ENCODE measurements at places on chromosomes 13 and 19. TPM values are rescaled to one million over a fixed set of nuclear protein-coding genes. Genes with fewer than 3 reads are reported as not detected.

The TEX29 gene
- total RNA-seq, result 3.6 TPM

The NCAN gene
- total RNA-seq, result not detected

The GARIN5A gene
- total RNA-seq, result 0.53 TPM

The GIPR gene
- not detected for total RNA-seq

The CYP4F12 gene
- total RNA-seq, result 0.70 TPM

The NAT14 gene
- total RNA-seq, result 15.1 TPM

The MADCAM1 gene
- not detected for total RNA-seq

The NXNL1 gene
- not detected for total RNA-seq

The SCN1B gene
- total RNA-seq, result 24.2 TPM

The ZNF492 gene
- 0.12 TPM for total RNA-seq

The COX6B2 gene
- not detected for total RNA-seq

The CYP4F2 gene
- not detected for total RNA-seq

The MEIOSIN gene
- not detected for total RNA-seq

The GPC5 gene
- total RNA-seq, result 0.12 TPM

The UNC13A gene
- total RNA-seq, result 2.2 TPM

The CEACAM16 gene
- total RNA-seq, result not detected

The ZNF625 gene
- total RNA-seq, result 6.1 TPM

The LAIR2 gene
- not detected for total RNA-seq

The IL4I1 gene
- total RNA-seq, result 0.23 TPM

The NALCN gene
- total RNA-seq, result 7.1 TPM

The CYP4F8 gene
- not detected for total RNA-seq

The URI1 gene
- 79.7 TPM for total RNA-seq

The MBD3L2B gene
- not detected for total RNA-seq

The FBN3 gene
- total RNA-seq, result not detected

The TEAD2 gene
- total RNA-seq, result 31.6 TPM

The CTXN1 gene
- total RNA-seq, result 2.8 TPM

The ZNF134 gene
- total RNA-seq, result 25.0 TPM

The AMER2 gene
- not detected for total RNA-seq

The YJEFN3 gene
- 0.15 TPM for total RNA-seq

The FBXO17 gene
- 13.2 TPM for total RNA-seq

The DEDD2 gene
- total RNA-seq, result 16.6 TPM

The A1BG gene
- total RNA-seq, result 28.1 TPM

The KIRREL2 gene
- not detected for total RNA-seq

The KLC3 gene
- total RNA-seq, result 0.23 TPM

The DACT3 gene
- 6.5 TPM for total RNA-seq
